Heart left ventricle (tissue), 16 donors: ENCODE measurements at places on chromosomes 1 and 21. TPM values are rescaled to one million over a fixed set of nuclear protein-coding genes. Genes with fewer than 3 reads are reported as not detected.
A peak's percentile ranks its signal among the peaks of the same experiment; 100 is the strongest.

- DNase-seq, result no peak
Observed at GRCh38 chr1:36320291-36320761, 3.1 kb downstream of the EVA1B start.

DNA sequence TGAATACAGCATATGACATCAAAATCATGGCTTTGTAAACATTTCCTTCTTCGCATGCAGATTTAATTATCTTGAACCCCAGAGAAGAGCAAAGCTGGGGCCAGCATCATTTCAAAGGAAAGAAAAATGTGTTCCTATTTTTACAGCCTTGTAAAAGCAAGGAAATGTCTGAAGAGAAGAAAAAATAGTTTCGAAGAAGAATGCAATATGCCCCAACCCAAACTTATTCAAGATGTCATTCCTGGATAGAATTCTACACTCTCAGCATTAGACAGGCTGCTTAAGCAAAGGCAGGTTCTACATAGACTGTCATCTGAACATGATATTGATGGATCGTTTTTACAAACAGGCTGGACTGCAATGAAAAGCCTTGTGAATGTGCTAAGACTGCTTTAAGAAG is 900.8 kb downstream of the TTLL7 start:
- DNase-seq, result no peak

DNA sequence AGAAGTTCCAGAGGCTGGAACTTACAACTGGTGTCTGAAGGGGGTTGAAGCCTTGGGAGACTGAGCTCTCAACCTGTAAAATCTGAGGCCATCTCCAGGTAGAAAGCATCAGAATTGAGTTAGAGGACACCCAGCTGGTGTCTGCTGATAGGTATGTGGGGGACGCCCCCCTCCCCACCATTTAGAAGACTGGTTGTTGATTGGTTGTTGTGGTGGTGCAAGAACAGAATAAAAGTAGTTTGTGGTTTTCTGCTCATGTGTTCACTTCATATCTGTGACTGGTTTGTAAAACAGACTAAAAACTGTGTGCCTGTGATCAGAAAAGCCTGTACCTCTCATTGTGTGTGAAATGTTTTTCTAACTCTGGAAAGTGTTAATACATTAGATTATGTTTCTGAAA is 33.2 kb upstream of the PDE4B start:
- DNase-seq, result no peak

GRCh38 chr1:201370500-201370899 is 7.0 kb downstream of the TNNT2 start:
- DNase-seq, result no peak

GRCh38 chr1:17236779-17237560 is 11.9 kb upstream of the PADI3 start:
- peak; percentile 79 for DNase-seq

- no peak for DNase-seq
Observed at GRCh38 chr1:219871427-219872057, 56.8 kb downstream of the SLC30A10 start.

SAMSN1 gene
- 0.44 TPM for total RNA-seq

IGSF3 gene
- total RNA-seq, result 9.9 TPM

CCDC185 gene
- not detected for total RNA-seq

PTGFR gene
- total RNA-seq, result 0.52 TPM
